ENCODE measurements at places on chromosomes 3 and 15.

DNA sequence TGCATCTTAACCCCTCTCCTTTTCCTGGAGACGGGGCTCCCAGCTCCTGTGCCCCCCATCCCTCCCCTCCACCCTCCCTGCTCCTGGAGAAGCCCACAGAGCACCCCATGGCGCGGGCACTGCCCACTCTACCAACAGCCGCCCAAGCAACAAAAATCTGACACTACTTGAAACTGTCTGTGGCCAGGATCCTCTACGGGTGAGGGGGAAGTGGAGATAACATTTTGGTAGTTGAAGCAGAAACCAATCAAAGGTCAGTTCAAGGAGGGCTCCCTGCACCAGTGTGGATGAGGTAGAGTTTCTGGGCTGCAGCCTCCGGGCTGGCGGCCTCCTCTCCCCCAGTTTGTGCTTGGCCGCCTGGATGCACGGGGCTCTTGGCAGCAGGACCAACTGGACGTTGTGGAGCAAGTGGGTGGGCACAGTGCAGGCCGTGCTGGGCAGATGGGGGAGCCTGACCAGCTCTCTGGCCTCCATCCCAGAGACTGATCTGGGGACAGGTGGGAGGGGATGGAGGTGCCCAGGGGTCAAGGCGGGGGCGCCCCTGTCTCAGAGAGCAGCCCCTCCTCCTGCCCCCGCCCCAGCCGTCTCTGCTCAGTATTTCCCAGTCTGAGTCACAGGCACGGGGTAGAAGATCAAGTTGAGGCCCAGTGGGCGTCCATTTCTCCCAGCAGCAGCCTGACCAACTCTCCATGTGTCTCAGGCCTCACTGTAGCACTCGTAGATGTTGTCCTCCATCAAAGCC lies 12.8 kb downstream of the H1-8 start:
- no peak for DNase-seq

GRCh38 chr3:9392041-9392440 lies 5.4 kb upstream of the SETD5 start:
- no peak for DNase-seq

- no peak for DNase-seq
Observed at GRCh38 chr3:20136231-20136630, 49.8 kb downstream of the SGO1 start.

- DNase-seq = no peak
Observed at GRCh38 chr3:144457758-144458157, 486.1 kb downstream of the DIPK2A start.

GRCh38 chr3:123405021-123405420 lies 43.9 kb downstream of the ADCY5 start:
- no peak for DNase-seq

GRCh38 chr3:72405943-72406566 lies 442.2 kb downstream of the SHQ1 start:
- no peak for DNase-seq

GRCh38 chr15:89680282-89680873 lies 1.2 kb upstream of the PLIN1 start:
- DNase-seq = peak; percentile 63

DNA sequence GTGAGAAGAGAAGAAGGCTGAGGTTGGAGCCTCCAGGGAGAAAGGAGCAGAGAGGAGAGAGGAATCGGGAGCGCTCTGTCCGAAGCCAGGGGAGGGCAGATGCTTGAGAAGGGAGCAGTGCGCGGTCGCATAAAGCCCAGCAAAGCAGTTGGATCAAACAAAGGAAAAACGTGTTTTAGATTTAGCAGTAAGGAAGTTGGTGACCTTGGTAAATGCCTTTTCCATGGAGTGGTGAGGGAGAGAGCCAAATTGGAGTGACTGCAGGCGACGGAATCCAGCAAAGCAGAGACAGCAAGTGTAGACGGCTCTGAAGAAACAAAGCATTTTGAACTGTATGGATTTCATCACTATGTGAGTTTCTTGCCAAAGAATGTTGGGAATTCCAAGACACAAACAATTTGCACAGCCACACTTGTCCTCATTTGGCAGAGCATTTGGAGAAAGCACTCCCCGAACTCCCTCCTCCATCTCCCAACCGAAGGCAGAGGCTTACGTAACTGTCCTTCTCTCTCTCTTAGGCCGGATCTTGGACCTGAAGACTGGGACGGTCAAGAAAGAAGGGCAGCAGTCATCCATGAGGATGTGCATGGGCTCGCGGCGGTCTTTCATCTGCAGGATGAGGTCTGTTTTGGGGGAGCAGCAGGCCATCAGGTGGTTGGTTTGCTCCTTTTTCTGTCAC lies 103.6 kb downstream of the ARNT2 start:
- DNase-seq = peak; percentile 89

- no peak for DNase-seq
Observed at GRCh38 chr3:42163622-42164244, 72.6 kb downstream of the TRAK1 start.

DNA sequence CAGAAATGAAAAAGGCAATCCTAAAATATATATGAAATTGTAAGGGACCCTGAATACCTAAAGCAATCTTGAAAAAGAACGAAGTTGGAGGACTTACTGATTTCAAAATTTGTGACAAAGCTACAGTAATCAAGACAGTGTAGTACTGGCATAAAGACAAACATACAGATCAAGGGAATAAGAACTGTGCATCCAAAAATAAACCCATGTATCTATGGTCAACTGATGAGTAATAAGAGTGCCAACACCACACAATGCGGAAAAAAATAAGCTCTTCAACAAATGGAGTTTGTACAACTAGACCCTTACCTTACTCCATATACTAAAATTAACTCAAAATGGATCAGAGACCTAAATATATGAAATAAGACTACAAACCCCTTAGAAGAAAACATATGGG lies 29.6 kb downstream of the GSK3B start:
- DNase-seq = no peak

DNA sequence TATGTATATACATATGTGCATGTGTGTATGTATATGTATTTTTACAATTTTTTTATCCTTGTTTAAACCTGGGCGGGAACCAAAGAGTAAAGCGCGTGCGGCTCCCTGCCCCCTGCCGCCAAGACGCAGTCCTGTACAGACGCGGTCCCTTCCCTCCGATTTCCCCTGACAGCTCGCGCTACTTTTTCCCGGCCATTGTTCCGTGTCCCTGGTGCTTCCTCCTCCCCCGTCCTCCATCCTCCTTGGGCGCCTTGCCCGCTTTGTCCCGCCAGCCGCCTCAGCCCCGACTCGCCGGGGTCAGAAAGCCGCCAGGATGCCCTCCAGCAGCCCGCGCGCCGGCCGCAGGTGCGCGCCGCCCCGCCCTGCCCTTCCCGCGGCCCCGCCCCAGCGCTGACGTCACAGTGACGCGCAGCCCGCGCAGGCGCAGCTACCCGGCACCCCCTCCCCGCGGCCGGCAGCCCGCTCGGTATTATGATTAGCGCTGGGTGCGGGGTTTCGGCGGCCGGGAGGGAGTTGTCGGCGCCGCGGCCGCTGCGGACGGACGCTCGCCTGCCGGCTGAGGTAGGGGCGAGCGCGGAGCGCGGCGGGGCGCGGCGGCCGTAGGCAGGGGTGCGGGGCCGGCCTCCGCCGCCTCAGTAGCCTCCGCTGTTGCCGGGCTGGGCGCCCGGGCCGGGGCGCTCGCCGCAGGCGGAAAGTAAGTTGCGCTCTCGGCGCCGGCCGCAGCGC lies at the start of gene SNRK:
TSS of gene SNRK (plus strand) at position 426 of the 726 bp plus-strand sequence. CDS start 16,664 bp downstream, outside the sequence.
- peak; percentile 27 for DNase-seq

- DNase-seq = no peak
Observed at GRCh38 chr3:136909187-136909586, 47.2 kb downstream of the NCK1 start.

GRCh38 chr3:43948013-43948412 lies 257.3 kb downstream of the ABHD5 start:
- DNase-seq = peak; percentile 55

- no peak for DNase-seq
Observed at GRCh38 chr3:161838021-161838420, 341.4 kb downstream of the OTOL1 start.

- peak; percentile 89 for DNase-seq
Observed at GRCh38 chr3:24242012-24242698, 252.5 kb downstream of the THRB start.

GRCh38 chr3:45026957-45027356 lies 854 bp downstream of the CLEC3B start:
- DNase-seq = no peak

GRCh38 chr15:77042245-77042919 lies 28.5 kb downstream of the TSPAN3 start:
- no peak for DNase-seq

Measured in astrocyte of the cerebellum (primary cell).